Stimulated activated CD4-positive, alpha-beta T cell treated with anti-CD3 and anti-CD28 coated beads, Interleukin-1b, Interleukin-23, amount 100 ng/mL, for 24 hours (primary cell): ENCODE measurements at places on chromosomes 12 and 14.

DNA sequence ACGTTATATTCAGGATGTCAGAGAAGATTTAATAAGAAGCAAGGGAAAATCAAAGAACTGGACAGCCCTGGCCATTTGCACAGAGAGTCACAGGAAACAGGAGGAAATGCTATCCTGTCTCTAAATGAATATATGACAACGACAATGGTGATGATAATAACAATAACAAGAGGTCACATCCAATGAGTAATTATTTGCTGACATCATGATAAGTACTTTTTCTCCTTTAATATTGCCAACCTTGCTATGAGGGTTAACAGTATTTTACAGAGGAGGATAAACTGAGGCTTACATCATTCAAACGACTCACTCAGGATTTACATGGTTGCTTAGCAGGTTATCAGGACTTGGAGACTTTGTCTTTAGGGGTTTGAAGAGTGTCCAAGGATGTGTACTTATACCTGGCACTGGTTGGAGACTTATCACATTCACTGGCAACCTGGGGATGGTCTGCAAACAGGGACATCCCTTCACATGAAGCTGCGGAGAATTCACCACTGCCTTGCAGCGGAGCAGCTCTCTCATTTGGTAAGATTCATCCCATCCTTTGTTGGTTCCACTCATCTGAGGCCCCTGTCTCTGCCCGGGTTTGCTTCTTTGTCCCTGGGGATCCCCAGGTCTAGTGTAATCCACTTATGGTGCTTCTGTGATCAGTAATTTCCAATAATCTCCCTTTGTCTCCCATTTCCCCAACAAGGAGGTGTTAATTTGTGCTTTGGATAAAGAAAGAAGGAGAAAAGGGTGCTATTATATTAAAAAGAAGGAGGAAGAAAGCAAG is 637.8 kb downstream of the BCL11B start:
- DNase-seq = no peak

DNA sequence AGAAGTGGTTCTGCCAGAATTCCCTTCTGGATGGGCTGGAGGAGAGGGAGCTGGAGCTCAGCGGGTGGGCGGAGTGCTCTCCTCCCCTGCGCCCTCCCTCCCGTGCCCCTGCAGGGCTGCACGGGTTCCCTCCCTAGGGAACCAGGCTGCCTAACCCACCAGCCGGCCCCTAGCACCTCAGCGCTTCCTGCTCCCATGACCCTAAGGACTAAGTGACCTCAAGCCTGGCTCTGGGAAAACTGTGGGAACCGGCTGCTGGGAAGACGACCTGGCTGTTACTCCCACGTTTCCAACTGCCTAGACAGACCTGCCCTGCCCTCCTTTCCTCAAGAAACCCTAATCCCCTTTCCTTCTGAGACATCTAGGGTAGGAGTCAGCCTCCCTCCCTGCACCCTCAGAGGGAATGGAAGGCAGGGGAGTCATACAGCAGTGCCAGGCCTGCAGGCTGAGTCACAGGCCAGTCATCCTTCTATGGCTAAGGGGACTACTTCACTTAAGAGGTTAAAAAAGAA is 31.5 kb downstream of the SLC6A12 start:
- DNase-seq = no peak

DNA sequence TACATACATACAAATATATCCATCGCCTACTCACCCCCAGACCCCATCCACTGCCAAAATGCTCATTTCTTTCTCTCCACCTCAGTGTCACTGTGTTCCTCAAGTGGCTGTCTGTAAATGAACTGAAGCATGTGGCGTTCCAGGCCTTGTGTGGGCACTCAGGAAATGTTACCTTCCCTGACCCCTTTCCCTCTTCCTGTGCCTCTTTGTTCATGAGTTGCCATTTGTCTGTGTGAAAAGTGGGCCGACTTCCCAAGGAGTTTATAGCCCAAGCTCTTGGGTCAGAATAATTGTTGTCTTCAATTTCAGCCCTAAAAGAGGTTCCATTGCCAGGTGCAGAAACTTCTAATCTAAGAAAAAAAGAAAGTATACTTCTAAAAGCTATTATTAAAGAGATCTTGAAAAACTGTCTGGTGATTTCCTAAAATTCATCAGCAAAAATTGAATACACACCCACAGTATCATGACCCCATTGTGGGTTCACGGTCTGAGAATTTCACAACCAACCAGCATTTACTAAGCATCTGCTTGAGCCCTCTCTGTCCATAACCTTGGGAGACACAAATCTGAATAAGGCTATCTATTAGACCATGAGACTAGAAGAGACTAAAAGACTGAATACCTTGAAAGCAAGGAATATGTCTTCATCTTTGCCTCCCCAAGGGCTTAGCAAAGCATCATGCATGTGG is 201.4 kb upstream of the EEA1 start:
- DNase-seq = no peak

- DNase-seq = no peak
Observed at GRCh38 chr12:124436366-124436765, 131.0 kb downstream of the NCOR2 start.

- no peak for DNase-seq
Observed at GRCh38 chr14:72868500-72868899, 25.4 kb downstream of the DPF3 start.

GRCh38 chr14:99205086-99205688 is 66.8 kb downstream of the BCL11B start:
- no peak for DNase-seq

- DNase-seq = no peak
Observed at GRCh38 chr12:19926266-19926665, 442.1 kb upstream of the PDE3A start.

DNA sequence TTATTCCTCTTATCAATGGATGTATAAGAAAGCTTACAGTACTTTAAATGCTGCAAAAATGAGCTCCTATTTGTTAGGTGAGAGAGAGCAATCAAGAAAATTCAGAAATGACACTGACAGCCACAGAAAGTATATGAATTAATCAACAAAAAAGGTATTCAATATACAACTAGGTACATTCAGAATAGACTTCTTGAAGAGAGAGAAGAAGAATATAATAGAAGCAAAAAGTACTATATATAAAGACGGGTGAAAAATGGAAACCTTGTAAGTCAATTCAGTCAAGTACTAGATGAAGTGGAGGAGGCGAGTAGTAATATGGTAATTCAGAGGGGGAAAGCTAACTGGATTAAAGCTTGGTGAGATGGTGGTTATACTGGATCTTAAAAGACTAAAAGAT is 74.3 kb downstream of the HEATR5A start:
- DNase-seq = no peak

GRCh38 chr14:24935796-24936195 is 114.2 kb downstream of the STXBP6 start:
- no peak for DNase-seq

GRCh38 chr12:46609674-46610073 is 216.1 kb downstream of the SLC38A4 start:
- DNase-seq = no peak

GRCh38 chr14:68501171-68501570 is 291.7 kb downstream of the ZFP36L1 start:
- no peak for DNase-seq

DNA sequence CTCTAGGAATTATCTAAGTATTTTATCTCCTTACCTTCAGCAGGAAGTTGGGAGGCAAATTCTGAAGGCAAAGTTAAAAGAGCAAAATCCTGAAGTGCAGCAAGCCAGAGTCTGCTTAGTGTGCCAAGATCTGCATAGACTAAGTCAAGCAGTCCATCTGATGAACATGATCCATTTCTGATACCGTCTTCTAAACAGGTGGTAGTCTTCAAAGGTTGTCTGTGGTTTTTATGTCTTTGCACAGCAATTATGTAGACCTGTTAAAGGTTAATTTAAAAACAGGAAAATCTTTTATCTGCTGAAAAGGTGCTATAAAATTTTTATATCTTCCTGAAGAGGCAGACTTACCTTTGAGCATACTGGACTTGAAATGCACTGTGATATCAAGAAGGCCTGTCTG is 105.3 kb upstream of the HECTD1 start:
- no peak for DNase-seq

- DNase-seq = no peak
Observed at GRCh38 chr14:30995689-30996088, 29.8 kb upstream of the AP4S1 start.
